Stimulated activated CD4-positive, alpha-beta T cell treated with anti-CD3 and anti-CD28 coated beads, Interleukin-4, amount 100 ng/mL, for 48 hours (primary cell): ENCODE measurements at places on chromosomes 7 and 10.

- DNase-seq, result no peak
Measured at GRCh38 chr10:62541811-62542210, 167.6 kb downstream of the ZNF365 start.

DNA sequence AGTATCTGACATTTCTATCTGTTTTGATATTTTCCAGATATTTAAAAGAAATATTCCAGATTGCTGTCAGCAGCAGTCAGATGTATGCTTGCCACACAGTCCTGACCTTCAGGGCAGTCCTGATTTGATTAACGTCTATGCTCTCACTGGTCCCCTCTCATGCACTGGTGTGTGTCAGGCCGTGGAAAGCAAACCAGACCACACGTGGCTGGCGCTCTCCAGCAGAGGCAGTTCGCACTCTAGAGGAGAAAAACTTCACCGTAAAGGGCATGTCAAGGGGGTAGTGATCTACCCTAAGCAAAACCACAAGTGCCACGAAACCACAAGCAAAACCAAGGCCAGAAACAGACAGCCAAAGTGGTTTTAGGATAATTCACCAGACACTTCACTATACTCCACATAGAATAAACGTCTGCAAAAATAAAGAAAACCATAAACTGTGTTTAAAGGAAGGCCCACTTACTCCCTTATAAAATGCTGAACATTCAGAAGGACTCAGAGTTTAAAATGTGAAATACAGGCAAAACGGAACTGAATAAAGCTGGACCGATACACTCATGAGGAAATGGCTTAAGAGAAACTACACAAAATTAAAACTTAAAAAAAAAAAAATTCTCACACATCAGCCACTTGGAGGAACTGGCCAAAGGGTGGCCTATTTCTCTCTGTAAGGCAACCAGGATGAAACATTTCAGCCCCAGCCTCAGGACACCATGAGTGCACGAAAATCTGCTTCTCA lies 26.4 kb downstream of the PARP12 start:
- no peak for DNase-seq

- DNase-seq, result no peak
Measured at GRCh38 chr10:65735382-65735781, 1190.5 kb upstream of the LRRTM3 start.

- no peak for DNase-seq
Measured at GRCh38 chr10:80122110-80122710, 10.3 kb upstream of the PLAC9 start.

- DNase-seq, result no peak
Measured at GRCh38 chr7:86645676-86646276, 2.1 kb downstream of the GRM3 start.

GRCh38 chr10:119166564-119166963 lies 1.1 kb upstream of the SFXN4 start:
- DNase-seq, result no peak

- no peak for DNase-seq
Measured at GRCh38 chr10:78757344-78757925, 311.3 kb upstream of the ZMIZ1 start.

- DNase-seq, result no peak
Measured at GRCh38 chr10:31368724-31369123, 49.7 kb downstream of the ZEB1 start.

DNA sequence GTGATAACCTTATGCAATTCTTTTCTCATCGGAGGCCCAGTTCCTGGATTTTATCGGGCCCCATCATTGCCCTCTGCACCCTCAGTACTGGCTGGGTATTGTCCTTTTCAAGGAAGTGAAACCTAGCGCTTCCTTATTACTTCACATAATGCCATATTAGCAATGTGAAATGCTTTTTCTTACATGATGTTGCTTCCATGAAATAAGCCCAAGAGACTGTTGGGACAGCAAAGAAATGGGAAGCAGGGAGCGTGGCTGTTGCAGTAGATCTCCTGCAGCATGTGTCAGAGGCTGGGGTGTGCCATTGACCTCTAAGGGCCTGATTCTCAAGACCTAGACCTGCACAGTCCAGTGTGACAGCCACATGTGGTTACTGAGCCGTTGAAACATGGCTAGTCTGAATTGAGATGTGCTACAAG lies 8.1 kb downstream of the CHN2 start:
- DNase-seq, result no peak

GRCh38 chr7:1846331-1847065 lies 176.4 kb downstream of the ELFN1 start:
- DNase-seq, result no peak

- DNase-seq, result no peak
Measured at GRCh38 chr10:124091646-124092249, 1.6 kb downstream of the CHST15 start.

GRCh38 chr7:44756904-44757303 lies 8.3 kb downstream of the ZMIZ2 start:
- no peak for DNase-seq

- DNase-seq, result no peak
Measured at GRCh38 chr10:22998091-22998490, 70.2 kb downstream of the ARMC3 start.

GRCh38 chr10:132326925-132327324 lies 5.1 kb upstream of the LRRC27 start:
- DNase-seq, result no peak

GRCh38 chr7:28686418-28686800 lies 271.7 kb downstream of the TRIL start:
- DNase-seq, result no peak

DNA sequence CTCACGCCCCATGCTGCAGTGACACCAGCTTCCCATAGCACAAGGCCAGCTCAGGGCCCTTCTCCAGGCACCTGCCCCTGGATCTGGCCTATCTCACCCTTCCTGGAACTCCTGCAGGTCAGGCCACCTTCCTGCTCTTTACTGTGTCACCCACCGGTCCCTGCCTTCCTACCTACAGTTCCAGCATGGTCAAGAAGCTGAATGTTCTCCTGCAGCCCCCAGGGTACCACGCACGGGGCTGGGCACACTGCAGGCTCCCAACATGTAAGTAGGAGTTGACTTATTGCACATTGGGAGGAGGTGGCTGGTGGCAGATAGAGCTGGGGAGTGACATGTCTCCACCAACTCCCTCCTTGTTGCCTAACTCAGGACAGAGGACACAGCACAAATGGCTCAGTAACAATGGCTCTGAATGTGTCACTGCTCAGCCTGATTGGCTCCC lies 14.5 kb downstream of the ITPRIP start:
- no peak for DNase-seq

DNA sequence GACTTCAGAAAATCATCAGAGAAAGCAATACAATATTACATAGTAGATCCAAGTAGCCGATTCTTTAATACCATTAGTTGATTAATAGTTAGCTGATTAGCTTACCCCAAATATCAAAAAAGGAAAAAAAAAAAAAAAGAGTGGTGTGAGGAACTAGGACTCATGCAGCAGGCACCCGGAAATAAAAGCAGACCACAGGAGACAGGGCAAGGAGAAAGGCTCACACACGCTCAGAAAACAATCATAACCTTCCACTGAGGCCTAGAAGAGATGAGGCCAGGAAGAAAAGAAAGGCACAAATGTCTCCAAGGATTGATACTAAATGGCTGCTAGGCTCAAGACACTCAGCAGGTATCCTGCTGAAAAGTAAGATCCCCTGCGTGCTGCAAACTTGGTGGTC lies 25.9 kb downstream of the TRDMT1 start:
- peak; percentile 1 for DNase-seq

GRCh38 chr7:112205343-112206237 lies 609 bp downstream of the DOCK4 start:
- DNase-seq, result no peak

DNA sequence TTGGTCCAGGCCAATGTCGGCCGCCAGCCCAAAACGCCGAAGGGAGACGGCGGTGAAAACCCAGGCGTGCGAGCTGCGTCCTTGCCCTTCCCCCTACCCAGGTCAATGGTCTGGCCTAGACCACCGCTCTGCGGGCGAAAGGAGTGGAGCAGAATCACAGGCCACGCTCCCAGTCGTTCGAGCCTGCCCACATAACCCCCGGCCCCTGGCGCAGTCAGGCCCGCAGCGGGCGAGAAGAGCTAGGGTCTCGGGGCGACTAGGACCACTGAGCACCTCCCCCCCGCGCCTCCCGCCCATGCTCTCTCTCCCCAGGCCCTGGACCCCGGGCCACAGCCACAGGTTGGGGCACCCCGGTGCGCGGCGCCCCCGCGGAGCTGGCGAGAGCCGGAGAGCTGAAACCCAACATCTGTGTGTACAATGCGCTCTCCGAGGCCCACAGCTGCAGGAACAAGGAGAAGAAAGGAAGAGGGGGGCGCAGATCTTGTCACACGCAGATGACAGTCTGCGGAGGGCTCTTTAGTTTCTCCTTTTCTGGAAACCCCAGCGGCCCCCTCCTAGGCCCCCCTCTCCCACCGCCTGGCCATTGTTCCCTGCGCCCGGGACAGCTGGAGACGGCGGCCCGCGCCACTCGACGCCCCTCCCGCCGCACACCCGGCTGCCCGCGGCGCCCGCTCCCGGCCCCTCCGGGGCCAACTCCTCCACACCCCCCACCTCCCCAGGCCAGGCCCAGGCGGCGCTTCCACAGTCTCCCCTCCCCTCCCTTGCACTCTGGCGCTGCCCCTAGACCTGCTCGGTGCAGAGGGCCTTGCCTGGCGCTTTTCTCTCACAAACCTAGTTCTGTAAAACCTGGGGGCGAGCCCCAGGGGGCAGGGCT lies 355.0 kb downstream of the DNAJB6 start:
- DNase-seq, result no peak

GRCh38 chr10:133067149-133068105 lies 20.3 kb upstream of the ADGRA1 start:
- DNase-seq, result no peak

DNA sequence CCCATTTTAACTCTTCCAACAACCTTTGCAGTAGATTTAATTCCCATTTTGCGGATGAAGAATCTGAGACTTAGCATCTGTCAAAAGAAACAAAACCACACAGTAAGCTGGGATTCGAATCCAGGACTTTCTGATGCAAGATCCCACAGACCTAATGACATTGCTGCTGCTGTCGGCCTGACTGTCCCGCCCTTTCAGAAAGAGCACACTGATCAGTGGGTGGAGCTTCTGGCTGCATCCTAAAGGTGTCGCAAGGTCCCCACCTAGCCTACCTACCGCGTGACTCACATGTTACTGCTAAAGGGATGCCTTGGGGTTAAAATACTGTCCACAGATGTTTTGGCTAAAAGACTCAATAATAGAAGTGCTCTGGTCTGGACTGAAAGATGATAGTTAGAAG lies 134.7 kb downstream of the EMX2 start:
- no peak for DNase-seq

- DNase-seq, result no peak
Measured at GRCh38 chr7:149295481-149295850, 33.5 kb downstream of the ZNF783 start.

DNA sequence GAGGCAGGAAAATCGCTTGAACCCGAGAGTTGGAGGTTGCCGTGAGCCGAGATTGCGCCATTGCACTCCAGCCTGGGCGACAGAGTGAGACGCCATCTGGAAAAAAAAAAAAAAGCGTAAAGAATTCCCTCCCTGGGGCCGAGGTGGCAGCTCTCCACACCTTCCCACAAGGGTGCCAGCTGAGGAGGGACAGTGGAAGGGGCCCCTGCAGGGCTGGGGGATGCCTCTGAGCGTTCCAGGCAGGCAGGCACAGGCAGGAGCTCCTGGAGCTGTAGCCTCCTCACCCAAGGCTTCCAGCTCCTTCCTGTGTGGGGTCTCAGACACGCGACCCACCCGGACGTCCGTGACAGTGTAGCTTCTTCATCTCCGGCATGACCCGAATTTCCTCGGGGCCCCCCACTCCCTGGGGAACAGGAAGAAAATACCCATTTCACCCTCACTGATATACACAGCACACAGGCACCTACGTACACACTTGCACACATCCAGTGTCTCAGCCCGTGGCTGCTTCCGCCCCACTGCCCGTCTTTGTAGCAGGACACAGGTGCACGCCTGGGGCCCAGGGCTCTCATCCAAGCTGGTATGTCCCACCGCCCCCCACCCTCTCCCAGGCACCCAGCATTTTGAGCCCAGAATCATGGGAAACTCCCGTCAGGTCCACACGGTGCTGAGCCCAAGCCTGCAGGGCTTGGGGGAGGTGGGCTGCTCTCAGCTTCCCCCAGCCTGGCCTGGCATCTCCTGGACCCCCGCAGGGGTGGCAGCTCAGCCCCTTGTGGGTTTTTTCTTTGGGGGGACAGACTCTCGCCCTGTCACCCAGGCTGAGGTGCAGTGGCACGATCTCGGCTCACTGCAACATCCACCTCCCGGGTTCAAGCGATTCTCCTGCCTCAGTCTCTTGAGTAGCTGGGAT lies 25.7 kb downstream of the GRIFIN start:
- no peak for DNase-seq

- DNase-seq, result no peak
Measured at GRCh38 chr7:31872545-31873370, 185.7 kb downstream of the PPP1R17 start.

DNA sequence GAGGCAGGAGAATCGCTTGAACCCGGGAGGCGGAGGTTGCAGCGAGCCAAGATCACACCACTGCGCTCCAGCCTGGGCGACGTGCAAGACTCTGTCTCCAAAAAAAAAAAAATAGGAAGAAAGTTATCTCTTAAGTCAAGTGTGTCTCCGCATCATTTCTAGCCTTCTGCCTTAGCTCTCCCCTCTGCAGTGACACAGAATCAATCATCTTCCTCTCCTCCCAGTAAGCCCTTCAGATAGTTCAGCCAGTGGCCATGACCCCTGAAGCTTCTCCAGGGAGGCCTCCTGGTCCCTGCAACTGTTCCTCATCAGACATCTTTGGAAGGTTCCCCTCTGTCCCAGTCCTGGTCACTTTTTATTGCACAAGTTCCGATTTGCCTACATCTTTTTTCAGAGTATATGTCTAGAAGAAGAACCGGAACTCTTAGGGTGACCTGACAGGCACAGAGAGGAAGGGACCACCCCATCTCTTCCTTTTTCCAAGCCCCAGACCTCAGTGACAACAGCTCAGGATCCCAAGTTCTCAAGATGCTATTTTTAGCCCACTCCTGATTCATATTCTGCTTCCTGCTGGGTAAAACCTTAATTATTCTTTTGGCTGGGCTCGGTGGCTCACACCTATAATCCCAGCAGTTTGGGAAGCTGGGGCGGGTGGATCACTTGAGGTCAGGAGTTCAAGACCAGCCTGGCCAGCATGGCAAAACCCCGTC lies 6.6 kb upstream of the RHBDD2 start:
- no peak for DNase-seq

GRCh38 chr7:9523579-9523978 lies 1090.2 kb downstream of the NXPH1 start:
- no peak for DNase-seq
